Suprapubic skin (tissue), 4 donors: ENCODE measurements at places on chromosomes 2 and 18.

DNA sequence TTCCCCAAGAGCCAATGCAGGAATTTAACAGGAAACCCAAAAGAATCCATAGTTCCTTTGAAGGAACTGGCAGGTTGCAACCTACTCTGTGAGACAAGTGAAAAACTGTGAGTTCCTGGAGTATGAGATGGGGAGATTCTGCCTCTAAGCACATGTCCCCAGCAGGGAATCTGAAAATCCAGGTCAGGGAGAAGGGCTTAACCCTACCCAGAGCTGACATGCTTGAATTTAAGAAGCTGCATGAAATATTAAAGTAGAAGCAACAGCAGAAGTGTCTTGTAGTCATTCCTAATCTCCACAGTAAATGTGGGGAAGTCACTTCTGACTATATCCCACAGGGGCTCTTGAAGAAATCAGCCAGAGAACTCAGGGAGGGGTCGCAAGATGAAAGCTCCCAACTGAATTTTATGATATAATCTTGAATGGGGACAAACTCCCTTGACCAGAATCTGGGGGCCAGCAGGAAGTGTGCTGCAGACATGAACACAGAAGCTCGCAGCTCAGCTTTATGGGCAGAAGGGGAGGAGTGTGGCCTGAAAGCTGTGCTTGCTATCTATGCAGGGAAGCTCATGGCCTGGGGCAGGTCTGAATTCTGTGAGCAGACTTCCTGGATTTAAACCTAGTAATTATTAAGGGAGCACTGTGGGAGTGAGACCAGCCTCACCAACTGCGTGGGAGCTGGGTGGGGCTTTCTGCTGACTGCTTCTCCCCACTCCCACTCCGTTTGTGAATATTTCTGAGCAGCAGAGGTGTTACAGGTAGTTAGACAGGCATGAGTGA lies 184.1 kb upstream of the KYNU start:
- DNase-seq = no peak

DNA sequence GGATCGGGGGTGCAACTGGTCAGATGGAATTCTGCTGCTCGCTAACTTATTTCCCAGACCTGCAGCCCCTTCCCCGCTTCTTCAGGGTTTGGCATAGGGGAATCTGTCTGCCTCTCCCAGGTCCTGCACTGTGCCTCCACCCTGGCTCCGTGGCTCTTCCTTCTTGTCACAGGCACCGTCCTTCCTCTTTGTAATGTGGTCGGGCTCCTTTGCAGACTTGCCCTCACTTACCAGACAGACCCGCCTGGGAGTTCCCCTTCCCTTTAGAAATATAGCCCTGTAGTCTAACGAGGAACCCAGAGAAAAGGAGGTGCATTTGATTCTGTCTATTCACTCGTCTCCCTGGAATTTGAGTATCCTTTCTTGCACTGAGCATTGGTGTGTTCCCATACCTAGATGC lies 63.9 kb upstream of the PAX8 start:
- DNase-seq = no peak

DNA sequence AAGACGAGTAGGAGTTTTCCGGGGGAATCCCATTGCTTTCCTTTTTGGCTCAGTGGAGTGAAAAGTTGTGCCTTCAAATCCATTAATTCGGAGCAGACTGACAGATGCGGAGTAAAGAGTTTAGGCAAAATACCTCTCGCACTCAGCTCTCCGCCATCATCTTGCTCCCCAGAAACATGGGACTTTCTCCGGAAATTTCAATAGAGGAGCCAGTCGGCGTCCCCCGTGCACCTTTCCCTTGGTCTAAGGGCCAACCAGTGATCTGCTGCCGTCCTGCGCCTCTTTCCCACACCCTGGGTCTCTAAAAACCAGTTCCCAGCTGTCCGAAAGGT lies 318 bp downstream of the TYW5 start:
- no peak for DNase-seq

- DNase-seq = no peak
These were observed 140.5 kb upstream of the HNRNPA3 start for GRCh38 chr2:177072090-177072489.

DNA sequence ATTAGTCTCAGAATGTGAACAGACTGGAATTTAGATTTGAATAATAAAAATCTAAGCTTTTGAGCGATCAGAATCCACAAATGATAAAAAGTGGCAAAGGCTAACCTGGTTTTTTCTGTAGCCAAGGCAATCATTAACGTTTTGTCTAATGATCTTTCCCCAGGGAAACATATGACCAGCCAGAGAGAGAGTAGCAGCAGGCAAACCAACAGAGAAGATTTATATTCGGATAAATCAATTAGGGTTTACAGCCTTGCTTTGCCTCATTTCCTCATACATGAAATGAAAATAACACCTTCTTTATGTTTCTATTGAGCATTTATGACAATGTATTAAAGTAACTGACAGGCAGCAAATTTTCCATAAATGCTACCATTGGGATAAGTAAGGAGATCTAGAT lies 14.5 kb downstream of the TIA1 start:
- no peak for DNase-seq

DNA sequence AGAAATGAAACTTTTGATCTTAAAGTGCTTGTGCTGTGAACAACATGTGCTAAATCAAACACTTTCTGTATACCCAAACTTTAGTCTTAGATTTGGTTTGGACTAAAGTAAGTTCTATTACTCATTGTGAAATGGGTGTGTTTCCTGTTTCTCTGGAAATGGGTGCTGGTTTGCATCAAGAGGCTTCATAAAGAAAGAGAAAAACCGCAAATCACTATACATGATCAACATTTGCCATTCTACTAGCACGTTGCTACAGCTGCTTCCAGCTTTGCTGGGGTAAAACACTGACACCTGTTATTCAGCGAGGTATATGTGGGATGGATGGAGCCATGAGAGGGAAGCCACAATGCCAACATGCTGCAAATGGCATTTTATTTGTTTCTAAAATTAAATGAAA lies 547.0 kb upstream of the ACVR2A start:
- DNase-seq = no peak

GRCh38 chr2:142642650-142643049 lies 234.8 kb upstream of the KYNU start:
- DNase-seq = no peak

DNA sequence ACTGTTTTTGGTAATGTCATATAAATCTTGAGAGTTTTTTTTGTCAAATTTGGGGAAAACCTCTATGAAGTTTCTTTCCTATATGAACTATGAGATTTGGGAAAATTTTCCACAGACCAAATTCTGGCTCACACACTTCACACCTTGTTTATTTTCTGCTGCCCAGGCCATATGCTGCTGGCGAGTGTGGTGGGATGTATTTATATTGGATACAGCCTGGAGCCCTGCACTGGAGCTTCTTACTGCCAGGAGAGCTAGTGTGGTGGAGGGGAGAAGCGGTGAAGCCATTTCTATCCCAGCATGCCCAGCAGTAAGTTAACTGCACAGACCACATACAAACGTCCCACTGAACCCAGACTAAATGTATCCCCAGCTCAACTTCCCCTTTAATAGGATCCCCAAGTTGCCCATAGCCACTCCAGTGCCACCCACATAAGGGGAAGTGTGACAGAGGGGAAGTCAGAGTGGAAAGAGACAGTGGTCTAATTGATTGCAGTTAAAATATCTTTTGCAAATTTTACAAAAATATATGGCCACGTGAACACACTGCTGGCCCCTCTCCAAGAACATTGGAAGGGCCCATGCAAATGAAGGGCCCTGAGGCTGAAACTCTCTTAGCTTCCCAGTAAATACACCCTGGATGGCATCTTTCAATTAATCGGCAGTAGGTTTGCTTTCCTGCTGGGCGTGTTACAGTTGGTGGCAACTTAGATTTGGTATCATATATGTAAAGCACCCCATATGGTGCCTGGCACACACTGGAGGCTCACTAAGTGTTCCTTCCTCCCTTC lies 146.6 kb upstream of the ITGA6 start:
- no peak for DNase-seq

GRCh38 chr2:171791361-171791760 lies 102.7 kb downstream of the SLC25A12 start:
- no peak for DNase-seq

GRCh38 chr2:26767894-26768487 lies 3.9 kb downstream of the SLC35F6 start:
- no peak for DNase-seq

- DNase-seq = no peak
These were observed 9.1 kb downstream of the NEURL3 start for GRCh38 chr2:96495982-96496629.

DNA sequence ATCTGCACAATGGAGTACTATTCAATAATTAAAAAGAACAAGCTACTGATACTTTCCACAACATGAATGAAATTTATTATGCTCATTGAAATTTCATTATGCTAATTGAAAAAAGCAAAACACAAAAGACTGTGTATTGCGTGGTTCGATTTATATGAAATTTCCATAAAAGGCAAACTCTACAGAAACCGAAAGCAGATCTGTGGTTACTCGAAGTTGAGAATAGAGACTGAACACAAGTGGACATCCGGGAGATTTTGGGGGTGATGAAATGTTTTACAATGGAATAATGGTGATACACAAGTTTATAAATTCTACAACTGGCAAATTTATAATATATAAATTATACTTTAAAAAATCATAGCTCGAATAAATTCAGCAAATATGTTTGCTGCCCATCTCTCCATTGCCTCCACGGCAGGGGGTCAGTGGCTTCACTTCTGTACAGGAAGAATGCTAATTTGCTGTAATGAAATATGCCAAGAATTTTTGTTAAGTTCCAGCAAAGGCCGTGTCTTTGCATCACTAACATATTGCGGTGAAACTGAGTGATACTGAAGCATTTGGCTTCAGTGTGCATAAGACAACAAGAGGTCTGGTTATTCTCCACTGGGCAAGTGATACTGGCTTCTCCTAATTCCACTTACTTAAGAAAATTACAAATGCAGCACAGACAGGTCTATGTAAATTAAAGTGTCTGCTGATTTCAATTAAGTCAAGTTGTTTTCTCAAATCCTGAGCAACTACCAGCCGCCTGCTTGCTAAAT lies 96.7 kb downstream of the TMEM163 start:
- DNase-seq = no peak

DNA sequence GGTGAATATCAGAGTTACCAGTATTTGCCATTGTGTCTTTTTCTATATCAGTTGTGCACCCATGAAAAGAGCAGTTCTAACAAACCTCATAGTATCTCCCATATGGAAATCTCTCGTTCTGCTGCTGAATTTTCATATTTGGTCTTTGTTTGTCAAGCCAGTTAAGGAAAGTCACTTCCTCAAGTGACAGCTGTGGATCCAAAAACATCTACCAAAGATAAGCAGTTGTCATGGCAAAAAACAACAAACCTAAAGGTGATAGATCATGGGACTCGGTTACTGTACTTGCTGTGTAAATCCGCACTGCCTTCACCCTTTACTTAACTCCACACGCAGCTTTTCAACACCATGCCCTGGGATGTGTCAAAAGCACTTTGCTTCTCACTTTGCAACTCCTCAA lies 17.3 kb downstream of the BMP10 start:
- DNase-seq = no peak

DNA sequence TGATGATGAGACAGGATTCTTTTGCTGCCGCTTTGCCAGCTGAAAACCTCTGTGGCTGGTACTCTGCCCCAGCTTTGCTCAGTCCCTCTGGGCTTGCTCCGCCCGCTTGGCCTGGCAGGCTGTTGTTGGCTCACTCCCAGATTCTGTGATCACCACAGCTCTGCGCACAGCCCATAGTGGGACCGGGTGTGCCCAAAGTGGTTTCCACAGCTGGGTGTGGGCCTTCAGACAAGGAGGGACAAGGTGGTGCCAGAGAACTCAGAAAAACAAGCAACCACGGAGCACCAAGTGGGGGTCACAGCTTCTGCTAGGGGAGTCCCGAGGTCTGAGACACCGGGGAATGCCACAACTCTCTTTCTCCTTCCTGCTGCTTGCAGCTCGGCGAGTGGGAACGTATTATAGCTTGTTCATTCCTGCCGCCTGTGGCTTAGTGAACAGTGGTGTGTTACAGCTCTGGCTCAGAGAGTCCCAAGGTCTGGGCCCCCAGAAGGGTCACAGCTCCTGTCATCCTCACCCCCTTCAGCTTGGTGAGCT lies 9.2 kb upstream of the KYNU start:
- DNase-seq = peak; percentile 87

- no peak for DNase-seq
These were observed 157.3 kb upstream of the CREB1 start for GRCh38 chr2:207372483-207372882.

GRCh38 chr2:177076636-177077179 lies 135.9 kb upstream of the HNRNPA3 start:
- DNase-seq = no peak

- peak; percentile 28 for DNase-seq
These were observed 11.2 kb upstream of the GYPC start for GRCh38 chr2:126644630-126645191.

DNA sequence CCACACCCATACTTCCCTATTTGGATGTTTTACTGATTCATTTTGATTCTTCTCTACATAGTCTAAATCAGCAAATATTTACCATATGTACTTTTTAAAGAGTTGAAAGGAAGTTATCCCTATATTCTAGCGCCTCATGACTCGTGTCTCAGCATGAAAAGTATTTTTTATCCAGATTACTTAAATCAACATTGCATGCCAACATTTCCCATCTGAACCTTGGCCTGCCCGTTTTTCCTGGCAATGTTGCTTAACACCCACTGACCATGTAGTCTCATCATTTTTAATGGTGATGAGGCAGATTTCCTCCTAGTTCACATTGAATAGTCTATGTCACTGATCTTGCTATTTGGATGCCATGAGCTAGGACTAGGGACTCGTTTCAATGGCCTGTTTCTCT lies 13.2 kb upstream of the SCYGR5 start:
- DNase-seq = no peak

- no peak for DNase-seq
These were observed 557.8 kb upstream of the GCFC2 start for GRCh38 chr2:76268484-76268883.

GRCh38 chr2:215604606-215605005 lies 168.7 kb upstream of the FN1 start:
- no peak for DNase-seq

- peak; percentile 6 for DNase-seq
These were observed 4.0 kb upstream of the BIN1 start for GRCh38 chr2:127110985-127111384.

DNA sequence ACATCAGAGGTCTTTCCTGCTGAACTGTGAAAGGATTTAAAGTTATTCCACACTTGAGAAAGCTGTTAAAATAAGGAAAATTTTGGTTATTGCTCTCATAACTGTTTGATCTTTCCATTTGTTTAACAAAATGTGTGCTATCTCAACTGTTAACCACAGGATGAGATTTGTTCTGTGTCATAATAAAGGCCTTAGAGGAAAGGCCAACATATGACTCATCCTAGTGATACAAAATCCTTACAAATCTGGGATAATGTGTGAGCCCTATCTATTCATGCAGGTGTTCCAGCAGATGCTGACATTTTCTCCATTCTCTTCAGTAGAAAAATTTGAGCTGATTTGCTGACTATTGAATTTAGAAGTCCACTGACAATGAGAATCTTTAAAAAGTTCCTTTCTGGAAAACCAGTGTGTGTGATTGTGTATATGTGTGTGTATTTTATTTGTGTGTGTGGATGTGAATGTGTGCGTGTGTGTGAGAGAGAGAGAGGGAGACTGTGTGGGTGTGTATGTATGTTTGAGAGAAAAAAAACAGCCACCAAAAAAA lies 1111.9 kb upstream of the GYPC start:
- DNase-seq = no peak
